ENCODE measurements at places on chromosomes 2 and 18. TPM values are rescaled to one million over a fixed set of nuclear protein-coding genes. Genes with fewer than 3 reads are reported as not detected.

GRCh38 chr2:174338147-174338605, 3.4 kb downstream of the SP9 start:
- H3K4me3 ChIP-seq: peak overlapping the region; percentile 74
- H3K27me3 ChIP-seq: peaks cover 97% of the 10 kb centered on the region
- no peaks in the 10 kb centered on the region for H3K36me3 ChIP-seq
- peaks cover 56% of the 10 kb centered on the region for H3K4me1 ChIP-seq

DNA sequence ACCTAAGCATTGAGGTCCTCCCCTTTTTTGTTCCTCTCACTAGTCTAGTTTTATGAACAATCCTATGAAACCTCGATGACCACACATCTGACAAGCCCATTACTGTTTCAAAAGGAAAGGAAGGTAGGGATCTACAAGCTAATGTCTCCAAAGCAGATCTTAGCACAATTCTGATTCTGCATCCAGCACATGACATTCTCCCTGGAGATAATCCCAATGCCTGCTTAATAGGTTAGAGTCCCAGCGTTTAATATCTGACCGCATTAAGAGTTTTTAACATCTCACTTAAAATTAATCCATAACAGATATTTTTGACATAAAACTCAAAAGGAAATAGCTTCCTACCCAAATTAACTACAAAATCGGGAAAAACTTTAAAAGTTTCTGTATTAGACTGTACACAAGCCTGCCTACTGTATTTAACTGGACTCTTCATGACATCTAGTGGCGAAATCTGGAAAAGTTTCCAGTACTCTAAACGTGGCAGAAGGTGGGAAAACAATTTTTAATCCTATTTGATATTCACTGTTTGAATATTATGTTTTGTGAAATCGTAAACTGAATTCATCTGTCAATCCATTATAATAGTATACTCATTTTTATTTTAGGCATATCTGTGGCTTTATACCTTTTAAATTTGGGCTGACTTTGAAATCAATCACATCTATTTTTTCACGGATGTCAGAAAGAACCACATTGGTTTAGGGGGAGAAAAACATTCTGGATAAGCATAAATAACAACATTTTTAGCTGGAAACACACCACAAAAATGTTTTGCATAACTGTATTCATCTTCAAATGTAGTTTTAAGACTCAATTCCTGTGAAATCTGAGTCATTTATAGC, 62.4 kb downstream of the TXNL1 start:
- H3K27me3 ChIP-seq: 0 out of 2 replicates have a peak, but pooled peaks cover 2% of the 10 kb centered on the region
- H3K4me1 ChIP-seq: peaks cover 18% of the 10 kb centered on the region
- H3K27ac ChIP-seq: no peak overlapping the region
- H3K4me3 ChIP-seq: peak overlapping the region; percentile 3

DNA sequence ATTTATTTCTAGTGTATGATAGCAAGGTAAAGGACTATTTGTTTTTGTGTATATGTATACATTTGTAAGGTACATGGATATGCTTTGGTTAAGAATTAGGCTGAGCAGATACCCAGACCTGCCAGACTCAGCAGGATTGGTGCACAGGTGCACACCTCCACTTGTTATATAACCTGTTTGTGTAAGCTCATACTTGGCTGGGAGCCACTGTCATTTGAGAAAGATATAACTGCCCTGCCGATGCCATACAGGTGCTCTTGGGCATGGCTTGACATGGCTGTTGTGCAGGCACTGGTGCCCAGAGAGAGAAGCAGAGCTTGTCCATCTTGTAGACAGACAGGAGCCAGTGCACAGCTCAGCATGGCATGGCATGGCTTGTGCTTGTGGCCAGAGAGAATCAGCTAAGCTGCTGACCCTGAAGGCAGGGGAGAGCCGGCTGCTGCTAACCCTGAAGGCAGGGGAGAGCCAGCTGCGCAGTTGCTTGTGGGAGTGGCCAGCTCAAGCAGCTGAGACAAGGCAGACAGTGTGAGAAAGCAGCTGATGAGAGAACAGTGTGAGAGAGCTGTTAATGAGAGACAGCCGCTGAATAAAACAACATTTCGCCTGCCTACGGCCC, 136.5 kb downstream of the RNF144A start:
- H3K27me3 ChIP-seq: no peaks in the 10 kb centered on the region
- peaks cover 18% of the 10 kb centered on the region for H3K4me1 ChIP-seq
- H3K27ac ChIP-seq: no peak overlapping the region

CTLA4 gene
- not detected for total RNA-seq

GRCh38 chr2:237315170-237315828, 98.7 kb downstream of the COL6A3 start:
- H3K4me3 ChIP-seq: no peak overlapping the region
- H3K36me3 ChIP-seq: no peaks in the 10 kb centered on the region
- peaks cover 3% of the 10 kb centered on the region for H3K4me1 ChIP-seq
- H3K27me3 ChIP-seq: no peaks in the 10 kb centered on the region

DNA sequence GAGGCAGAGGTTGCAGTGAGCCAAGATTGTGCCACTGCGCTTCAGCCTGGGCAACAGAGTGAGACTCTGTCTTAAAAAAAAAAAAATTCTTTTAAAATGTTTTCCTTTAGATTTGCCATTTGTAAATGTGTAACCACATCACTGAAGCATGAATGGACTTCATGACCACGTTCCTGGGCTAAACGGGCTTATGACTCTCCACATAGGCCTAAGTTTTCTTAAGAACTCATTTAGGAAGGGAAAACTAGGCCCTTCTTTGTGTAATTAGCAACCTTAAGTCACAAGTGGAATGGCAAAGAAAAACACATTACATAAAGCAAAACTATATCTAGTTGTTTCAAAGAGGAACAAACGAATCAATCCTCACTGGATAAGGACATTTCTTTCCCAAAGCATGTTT, 99.5 kb downstream of the MEIS1 start:
- no peak overlapping the region for H3K27ac ChIP-seq
- DNase-seq: no peak
- H3K4me1 ChIP-seq: peaks cover 23% of the 10 kb centered on the region
- H3K4me3 ChIP-seq: no peak overlapping the region
- H3K27me3 ChIP-seq: no peaks in the 10 kb centered on the region
- no peaks in the 10 kb centered on the region for H3K36me3 ChIP-seq

- H3K27me3 ChIP-seq: no peaks in the 10 kb centered on the region
- no peaks in the 10 kb centered on the region for H3K36me3 ChIP-seq
- no peak overlapping the region for H3K4me3 ChIP-seq
- DNase-seq: no peak
- H3K27ac ChIP-seq: no peak overlapping the region
- peaks cover 15% of the 10 kb centered on the region for H3K4me1 ChIP-seq
Observed at GRCh38 chr18:74124642-74125041, 23.0 kb downstream of the FBXO15 start.

GRCh38 chr2:63875131-63875527, 33.4 kb downstream of the UGP2 start:
- H3K4me3 ChIP-seq: no peak overlapping the region
- peaks cover 78% of the 10 kb centered on the region for H3K36me3 ChIP-seq
- H3K4me1 ChIP-seq: peaks cover 85% of the 10 kb centered on the region
- H3K27me3 ChIP-seq: no peaks in the 10 kb centered on the region
- no peak for DNase-seq

DNA sequence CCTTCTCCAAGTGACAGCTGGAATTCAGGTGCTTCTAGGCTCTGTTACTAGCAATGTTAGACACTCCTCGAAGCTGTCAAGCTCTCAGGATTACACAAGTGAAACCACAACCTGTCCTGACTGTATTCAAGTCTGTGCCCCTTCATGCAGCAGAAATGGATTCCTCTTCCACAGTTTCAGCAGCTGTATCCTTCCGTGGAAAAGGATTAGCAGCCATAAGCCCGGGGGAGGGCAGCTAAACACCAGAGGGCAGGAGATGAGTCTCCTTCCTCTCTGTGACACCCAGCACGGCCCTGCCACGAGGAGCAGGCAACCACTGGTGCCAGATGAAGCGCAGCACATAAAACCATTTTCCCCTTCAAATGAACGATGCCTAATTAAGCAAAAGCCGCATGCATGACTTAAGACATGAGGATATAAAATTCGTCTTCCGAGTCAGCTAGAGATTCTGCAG, 1.2 kb downstream of the ST3GAL5 start:
- no peak overlapping the region for H3K27ac ChIP-seq
- H3K27me3 ChIP-seq: peaks cover 29% of the 10 kb centered on the region
- H3K36me3 ChIP-seq: peaks cover 9% of the 10 kb centered on the region
- peaks cover 33% of the 10 kb centered on the region for H3K4me1 ChIP-seq
- DNase-seq: no peak
- H3K4me3 ChIP-seq: peak overlapping the region; percentile 76

TLX2 gene
- 0.26 TPM for total RNA-seq

DNA sequence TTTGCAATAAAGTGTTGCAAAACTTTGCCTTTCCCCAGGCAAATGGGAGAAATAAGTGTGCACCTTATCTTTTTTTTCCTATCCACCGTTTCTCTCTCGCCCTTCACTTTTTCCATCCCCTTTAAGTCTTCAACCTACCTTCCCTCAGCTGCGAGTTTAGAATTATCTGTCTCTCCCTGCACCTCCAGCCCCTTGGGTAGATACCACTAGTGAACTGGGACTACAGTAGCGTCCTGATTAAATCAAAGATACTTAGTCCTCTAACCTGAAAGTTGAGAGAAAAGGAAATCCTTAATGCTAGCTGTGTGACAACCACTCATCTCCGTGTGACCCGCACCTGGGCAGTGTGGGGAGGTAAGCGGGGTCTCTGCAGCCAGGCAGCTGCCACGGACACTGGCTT, 16.1 kb upstream of the PPP4R1 start:
- no peaks in the 10 kb centered on the region for H3K27me3 ChIP-seq
- H3K4me3 ChIP-seq: no peak overlapping the region
- no peak for DNase-seq
- H3K27ac ChIP-seq: peak overlapping the region; percentile 57
- H3K4me1 ChIP-seq: peaks cover 23% of the 10 kb centered on the region
- H3K36me3 ChIP-seq: peaks cover 5% of the 10 kb centered on the region

AGPS gene
- 56.1 TPM for total RNA-seq

TMEM169 gene
- total RNA-seq: 1.8 TPM

GRCh38 chr2:170582751-170583463, 132.2 kb upstream of the SP5 start:
- peaks cover 20% of the 10 kb centered on the region for H3K4me1 ChIP-seq
- peak overlapping the region; percentile 24 for H3K4me3 ChIP-seq
- no peaks in the 10 kb centered on the region for H3K36me3 ChIP-seq
- peak; percentile 19 for DNase-seq

CNPPD1 gene
- total RNA-seq: 32.8 TPM

DNA sequence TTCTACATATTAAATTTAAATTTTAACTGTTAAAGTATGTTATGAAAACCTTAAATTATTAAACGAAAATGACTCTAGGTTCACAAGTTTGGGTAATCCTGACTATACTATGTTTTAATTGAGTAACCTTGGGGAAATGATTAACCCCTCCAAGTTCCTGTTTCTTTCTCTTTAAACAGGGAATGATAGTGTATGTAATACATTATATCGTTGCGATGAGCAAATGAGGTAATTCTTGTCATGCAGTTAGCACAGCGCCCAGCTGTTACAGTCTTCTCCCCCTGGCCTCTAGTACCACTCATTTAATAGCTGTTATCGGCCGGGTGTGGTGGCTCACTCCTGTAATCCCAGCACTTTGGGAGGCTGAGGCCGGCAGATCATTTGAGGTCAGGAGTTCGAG, 80.4 kb downstream of the MTA3 start:
- H3K36me3 ChIP-seq: peaks cover 38% of the 10 kb centered on the region
- no peaks in the 10 kb centered on the region for H3K27me3 ChIP-seq
- no peak for DNase-seq
- H3K4me3 ChIP-seq: no peak overlapping the region
- H3K27ac ChIP-seq: no peak overlapping the region

GRCh38 chr2:58127111-58127510, 80.5 kb downstream of the VRK2 start:
- no peak for DNase-seq
- H3K27ac ChIP-seq: no peak overlapping the region

GRCh38 chr2:134146161-134146560, 107.7 kb upstream of the MGAT5 start:
- no peak overlapping the region for H3K27ac ChIP-seq
- no peaks in the 10 kb centered on the region for H3K27me3 ChIP-seq
- DNase-seq: no peak
- H3K36me3 ChIP-seq: no peaks in the 10 kb centered on the region
- H3K4me1 ChIP-seq: peaks cover 75% of the 10 kb centered on the region
- no peak overlapping the region for H3K4me3 ChIP-seq

CCDC148 gene
- 2.1 TPM for total RNA-seq

DNA sequence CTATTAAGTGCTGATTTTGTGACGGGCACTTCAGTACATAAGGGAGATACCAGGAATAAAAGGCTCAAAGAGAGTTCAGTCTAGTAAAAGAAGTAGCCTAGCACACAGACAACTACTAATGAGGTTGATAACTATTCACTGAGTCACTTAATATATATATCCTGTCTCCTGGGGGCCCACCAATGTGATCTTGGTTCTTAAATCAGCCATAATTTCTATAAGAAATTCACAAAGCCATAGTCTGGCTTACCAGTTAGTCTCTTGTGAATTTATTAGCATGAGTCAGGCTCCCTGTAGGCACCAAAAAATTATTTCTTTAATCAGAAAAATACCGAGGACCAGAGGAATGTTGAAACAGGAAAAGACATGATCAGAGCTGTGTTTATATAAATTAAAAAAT, 10.4 kb downstream of the KCNE4 start:
- no peak overlapping the region for H3K4me3 ChIP-seq
- DNase-seq: no peak
- H3K36me3 ChIP-seq: no peaks in the 10 kb centered on the region
- H3K4me1 ChIP-seq: peaks cover 7% of the 10 kb centered on the region

DNA sequence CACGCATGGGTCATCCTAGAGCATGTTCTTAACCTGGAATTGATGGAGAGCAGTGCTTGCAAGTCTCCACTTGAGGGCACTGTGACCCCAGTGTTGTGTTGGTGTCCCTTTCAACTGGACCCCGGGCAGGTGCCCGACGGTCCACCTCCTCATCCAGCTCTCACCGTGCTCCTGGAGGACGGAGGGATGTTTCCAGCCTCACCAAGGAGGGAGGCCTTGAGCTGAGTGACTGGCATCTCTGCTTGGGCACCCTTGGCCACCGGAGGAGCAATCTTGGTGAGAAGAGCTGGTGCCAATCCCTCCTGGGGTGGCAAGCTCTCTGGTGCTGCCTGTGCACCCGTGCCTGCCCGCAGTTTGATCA, 45.4 kb upstream of the ASB18 start:
- no peak overlapping the region for H3K4me3 ChIP-seq
- no peaks in the 10 kb centered on the region for H3K27me3 ChIP-seq
- no peaks in the 10 kb centered on the region for H3K36me3 ChIP-seq
- peak; percentile 71 for DNase-seq

DNA sequence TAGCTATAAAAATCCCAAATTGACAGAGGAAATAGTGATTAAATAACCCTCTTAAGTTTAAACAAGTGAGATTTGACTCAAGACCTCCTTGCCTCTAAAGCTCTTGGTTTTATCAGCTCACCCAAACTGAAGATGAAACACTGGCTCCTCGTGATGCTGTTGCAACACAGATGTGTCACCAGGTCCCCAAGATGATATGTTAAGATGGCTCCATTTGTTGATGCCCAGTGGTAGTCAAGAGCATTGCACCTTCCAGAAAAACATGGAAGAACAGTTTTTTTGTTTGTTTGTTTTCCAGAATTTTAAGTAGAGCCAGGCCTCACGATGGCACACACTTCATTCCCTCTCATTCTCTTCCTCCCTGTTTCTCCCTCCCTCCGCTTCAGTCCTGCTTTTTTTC, 399.8 kb downstream of the TXNL1 start:
- no peak for DNase-seq
- H3K36me3 ChIP-seq: no peaks in the 10 kb centered on the region
- no peaks in the 10 kb centered on the region for H3K27me3 ChIP-seq
- no peak overlapping the region for H3K27ac ChIP-seq
- peaks cover 8% of the 10 kb centered on the region for H3K4me1 ChIP-seq

REG3A gene
- not detected for total RNA-seq

GRCh38 chr18:47719096-47719780, 211.2 kb downstream of the SMAD2 start:
- no peak overlapping the region for H3K27ac ChIP-seq
- H3K4me3 ChIP-seq: no peak overlapping the region
- DNase-seq: no peak
- H3K27me3 ChIP-seq: no peaks in the 10 kb centered on the region
- no peaks in the 10 kb centered on the region for H3K36me3 ChIP-seq

TMEM131 gene
- total RNA-seq: 18.6 TPM
